Activated T-helper 17 cell treated with anti-CD3 and anti-CD28 coated beads, Interleukin-2, amount 50 U/mL, for 72 hours (primary cell): ENCODE measurements at places on chromosomes 6 and 20. TPM values are rescaled to one million over a fixed set of nuclear protein-coding genes. Genes with fewer than 3 reads are reported as not detected.

Gene RIMS1
- total RNA-seq = not detected

Gene LBP
- total RNA-seq = not detected

Gene PIGT
- total RNA-seq = 34.4 TPM

Gene TNF
- total RNA-seq = 199 TPM

Gene SLC4A11
- 2.0 TPM for total RNA-seq

Gene MYLK2
- total RNA-seq = 0.40 TPM

Gene GPLD1
- total RNA-seq = 0.79 TPM

Gene GINM1
- 10.4 TPM for total RNA-seq

Gene RNF217
- 1.7 TPM for total RNA-seq

Gene SAMD5
- total RNA-seq = not detected

GRCh38 chr6:135289816-135290215 lies 108.7 kb downstream of the MYB start:
- no peak for ATAC-seq

DNA sequence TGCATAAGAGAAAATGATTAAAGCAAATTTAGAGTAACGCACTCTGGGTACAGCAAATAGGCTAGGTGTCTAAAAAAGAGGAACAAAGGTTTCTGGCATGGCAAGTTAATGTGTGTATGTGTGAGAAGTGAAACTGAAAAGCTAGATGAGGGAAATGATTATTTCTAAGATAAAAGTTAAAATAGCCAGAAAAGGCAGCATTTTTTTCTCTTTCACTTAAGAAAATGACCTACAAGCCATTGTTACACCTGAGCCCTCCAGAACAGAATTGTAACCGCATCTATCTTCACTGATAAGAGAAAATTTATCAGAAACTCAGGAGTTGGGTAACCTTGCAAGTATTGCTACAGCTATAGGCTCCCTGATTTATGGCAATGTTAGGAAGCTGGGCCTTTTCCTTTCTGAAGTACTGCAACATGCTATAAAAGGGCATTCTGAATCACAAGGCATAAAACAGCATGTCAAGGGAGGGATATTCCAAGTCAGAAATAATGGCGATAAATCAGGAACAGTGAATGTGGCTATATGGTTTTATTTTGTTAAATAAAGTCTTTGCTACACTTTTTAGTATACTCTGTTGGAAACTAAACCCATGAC lies 395.3 kb downstream of the TBC1D32 start:
- no peak for ATAC-seq

DNA sequence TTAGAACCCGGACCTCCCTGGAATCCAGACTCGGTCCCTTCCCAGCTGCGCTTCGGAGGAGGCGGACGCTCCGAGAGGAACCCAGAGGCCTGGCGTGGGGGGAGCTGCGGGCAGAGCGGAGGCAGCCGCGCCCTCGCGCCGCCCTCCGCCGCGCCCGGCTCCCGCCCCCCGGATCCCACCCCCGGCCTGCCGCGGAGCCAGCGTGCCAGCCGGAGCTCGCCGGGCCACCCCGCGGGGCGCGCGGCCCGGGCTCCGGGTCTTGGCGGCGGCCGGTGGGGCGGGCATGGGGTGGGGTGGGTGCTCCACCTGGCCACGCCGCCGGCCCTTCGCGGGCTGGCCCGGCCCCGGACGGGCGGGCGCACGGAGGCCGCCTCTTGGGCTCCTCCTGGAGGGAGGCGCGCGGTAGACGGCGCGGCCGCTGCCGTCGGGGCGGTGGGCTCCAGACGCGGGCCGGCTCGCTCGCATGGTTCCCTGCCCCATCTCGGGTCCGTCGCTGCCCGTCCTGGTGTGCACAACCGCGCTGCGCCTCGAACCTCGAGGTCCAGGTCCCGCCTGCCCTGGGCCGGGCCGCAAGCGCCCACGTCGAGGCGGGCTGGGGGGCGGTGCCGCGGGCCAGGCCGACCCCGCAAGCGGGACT lies 592 bp upstream of the CDYL start:
- ATAC-seq = peak; percentile 47

DNA sequence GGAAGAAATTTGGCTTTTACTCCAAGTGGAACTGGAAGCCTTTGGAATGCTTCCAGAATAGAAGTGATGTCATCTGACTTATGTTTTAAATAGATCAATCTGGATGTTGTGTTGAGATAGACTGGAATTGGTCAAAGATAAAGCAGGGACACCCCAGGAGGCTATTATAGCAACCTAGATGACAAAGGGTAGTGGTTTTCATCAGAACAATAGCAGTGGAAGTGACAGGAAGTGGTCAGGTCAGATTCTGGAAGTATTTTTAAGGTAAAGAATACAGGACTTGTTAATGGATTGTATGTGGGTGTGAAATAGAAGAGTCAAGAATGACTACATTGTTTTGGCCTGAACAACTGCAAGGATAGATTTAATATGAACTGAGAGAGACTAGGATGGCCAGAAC lies 191.4 kb downstream of the ADGRB3 start:
- no peak for ATAC-seq

DNA sequence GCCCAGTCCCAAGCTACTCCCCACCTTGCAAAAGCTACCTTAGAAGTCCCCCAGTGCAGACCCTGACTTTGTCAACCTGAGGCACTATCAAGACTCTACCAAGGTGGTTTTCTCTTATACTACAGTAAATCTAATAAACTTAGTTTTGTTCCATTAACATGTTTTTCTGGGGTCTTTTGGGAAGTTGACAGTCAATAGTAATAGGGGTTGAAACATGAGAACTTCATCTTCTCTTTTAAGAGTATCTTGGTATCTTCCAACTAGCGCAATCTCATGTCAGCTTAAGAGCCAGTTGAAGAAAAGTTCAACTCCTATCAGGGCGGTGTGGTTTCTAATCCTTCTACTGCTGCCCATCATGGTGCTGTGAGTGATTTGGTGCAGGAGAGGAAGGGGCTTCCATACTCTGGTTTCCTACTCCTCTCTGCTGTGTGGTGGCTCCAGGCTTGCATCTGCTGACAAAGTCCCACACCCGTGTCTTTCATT lies 164.2 kb downstream of the FOXA2 start:
- ATAC-seq = no peak

GRCh38 chr6:129263176-129263575 lies 380.2 kb downstream of the LAMA2 start:
- ATAC-seq = no peak

DNA sequence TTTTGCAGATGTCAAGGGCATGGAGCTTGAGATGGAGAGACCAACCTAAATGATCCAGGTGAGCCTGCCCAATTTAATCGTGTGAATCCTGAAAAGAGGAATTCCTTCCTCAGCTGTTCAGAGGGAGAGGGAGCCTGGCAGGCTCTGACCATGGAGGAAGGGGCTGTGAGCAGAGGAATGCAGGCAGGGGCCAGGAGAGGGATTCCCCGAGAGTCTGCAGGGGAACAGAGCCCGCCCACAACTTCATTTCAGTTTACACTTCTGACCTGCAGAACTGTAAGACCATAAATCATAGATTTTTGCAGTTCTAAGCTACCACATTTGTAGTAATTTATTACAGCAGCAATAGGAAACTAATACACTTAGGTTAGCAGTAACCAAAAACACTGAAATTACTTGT lies 164.1 kb downstream of the TBXT start:
- no peak for ATAC-seq

GRCh38 chr20:59177266-59178250 lies 13.9 kb downstream of the ZNF831 start:
- peak; percentile 87 for ATAC-seq

GRCh38 chr6:24855395-24856245 lies 56.9 kb upstream of the ARMH2 start:
- peak; percentile 52 for ATAC-seq

- no peak for ATAC-seq
Measured at GRCh38 chr6:7922596-7922995, 12.0 kb upstream of the TXNDC5 start.

- no peak for ATAC-seq
Measured at GRCh38 chr6:35454391-35455110, 2.4 kb downstream of the FANCE start.

DNA sequence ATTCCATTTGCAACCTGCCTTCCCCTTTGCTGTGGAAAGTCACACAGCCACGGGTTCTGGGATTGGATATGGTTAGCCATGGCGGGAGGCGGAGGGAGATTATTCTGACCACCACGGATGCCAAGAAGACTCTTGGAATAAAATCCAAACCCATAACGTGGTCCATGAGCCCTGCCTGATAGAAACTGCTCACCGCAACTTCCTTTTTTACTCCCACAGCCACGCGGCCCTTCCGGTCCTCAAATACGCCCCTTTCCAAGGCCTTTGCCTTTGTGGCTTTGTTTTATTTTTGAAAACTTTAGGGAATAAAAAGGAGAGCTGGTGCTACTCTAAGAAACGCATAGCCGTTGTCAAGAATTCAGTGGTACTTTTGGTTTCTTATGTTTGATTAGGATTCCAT lies 602.5 kb upstream of the CDH4 start:
- ATAC-seq = no peak

GRCh38 chr6:147618927-147619326 lies 110.4 kb downstream of the SAMD5 start:
- no peak for ATAC-seq

DNA sequence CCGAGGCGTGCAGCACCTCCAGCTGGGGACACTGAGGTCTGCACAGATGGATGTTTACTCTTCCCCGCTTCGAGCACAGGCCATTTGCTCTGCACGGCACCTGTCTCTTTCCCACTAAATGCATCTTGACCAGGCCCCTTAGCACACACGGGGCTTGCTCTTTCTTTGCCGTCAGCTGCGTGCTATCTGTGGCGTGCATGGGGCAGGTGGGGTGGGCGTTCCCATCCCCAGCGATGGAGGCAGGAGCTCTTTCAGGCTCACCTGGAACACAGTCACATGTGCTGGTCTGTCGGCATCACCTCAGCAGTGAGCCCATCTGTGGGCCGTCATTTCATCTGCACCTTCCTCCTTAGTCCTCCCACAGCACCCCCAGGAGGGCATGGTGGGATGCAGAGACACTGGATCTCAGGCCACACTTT lies 35.1 kb downstream of the RBM38 start:
- no peak for ATAC-seq

DNA sequence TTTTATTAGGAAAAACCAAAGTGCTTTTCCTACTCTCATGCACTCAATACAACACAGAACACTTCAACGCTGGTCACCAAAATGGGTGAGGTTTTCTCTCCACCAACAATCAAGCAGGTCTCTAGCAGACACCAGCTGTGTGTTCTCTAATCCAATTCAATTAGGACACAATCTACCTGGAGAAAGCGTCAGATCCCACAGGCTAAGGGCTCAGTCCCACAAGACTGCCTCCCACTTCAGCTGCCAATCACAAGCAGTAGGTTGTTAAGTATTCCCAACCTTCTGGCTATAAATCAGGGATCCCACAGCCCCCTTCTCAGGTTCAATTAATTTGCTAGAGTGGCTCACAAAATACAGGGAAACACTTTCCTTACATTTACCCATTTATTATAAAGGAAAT lies 47.7 kb downstream of the STMND1 start:
- no peak for ATAC-seq

DNA sequence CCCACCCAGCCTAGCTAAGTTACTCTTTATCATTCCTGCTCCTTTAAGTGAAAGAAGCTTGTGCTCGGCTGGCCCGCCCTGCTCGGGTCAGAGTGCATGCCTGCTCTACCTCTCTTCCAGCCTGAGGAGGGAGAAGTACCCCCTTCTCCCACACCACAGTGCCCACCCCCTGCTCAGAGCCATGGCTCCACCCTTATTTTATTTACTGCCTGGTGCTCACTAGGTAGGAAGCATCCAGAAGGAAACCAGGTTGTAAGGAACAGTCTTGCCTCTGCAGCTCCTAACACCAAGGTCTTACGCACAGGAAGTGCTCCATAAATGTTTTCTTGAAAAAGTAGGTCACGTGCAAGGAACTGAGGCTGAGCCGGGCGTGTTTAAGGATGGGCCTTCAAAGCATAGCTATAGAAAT lies 105.7 kb upstream of the SNX9 start:
- ATAC-seq = no peak

- no peak for ATAC-seq
Measured at GRCh38 chr20:37932919-37933318, 30.0 kb downstream of the VSTM2L start.

DNA sequence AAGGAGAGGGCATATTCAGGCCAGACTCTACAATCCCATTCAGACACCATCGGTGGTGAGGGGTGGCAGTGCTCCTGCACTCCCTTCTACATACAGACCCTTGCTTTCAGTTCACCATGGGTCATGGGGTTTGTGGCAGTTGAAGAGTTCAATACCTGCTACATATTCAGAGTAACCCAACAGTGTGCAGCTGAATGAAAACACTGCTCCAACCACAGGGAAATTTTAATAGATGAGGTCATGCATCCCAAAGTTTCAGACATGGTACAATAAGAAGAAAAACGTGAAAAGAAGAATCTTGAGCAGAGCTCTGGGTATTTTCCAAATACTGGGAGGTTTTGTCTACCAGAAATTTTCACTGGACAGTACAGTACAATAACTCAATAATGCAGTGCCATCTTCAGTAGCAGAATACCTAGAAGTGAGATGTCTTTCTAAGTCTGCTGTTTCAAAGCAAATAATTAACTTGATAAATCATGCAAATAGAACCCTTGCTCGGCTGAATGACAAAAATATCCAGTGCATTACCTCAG lies 162.1 kb downstream of the PTPRK start:
- no peak for ATAC-seq

DNA sequence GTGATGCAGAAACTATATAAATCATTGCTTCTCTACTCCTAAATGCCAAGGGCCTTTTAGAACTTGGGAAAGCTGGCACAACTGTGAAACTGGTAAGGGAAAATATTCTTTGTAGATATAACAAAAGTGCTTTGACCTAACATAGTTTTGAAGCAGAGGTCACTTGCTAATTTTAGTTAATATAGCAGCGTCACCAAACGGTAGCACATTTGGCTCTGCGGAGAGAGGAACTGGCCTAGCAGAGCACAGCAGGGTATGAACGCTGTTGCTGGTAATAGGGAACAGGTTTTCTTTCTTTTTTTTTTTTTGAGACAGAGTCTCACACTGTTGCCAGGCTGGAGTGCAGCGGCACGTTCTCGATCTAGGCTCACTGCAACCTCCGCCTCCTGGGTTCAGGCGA lies 67.4 kb downstream of the ECT2L start:
- no peak for ATAC-seq

DNA sequence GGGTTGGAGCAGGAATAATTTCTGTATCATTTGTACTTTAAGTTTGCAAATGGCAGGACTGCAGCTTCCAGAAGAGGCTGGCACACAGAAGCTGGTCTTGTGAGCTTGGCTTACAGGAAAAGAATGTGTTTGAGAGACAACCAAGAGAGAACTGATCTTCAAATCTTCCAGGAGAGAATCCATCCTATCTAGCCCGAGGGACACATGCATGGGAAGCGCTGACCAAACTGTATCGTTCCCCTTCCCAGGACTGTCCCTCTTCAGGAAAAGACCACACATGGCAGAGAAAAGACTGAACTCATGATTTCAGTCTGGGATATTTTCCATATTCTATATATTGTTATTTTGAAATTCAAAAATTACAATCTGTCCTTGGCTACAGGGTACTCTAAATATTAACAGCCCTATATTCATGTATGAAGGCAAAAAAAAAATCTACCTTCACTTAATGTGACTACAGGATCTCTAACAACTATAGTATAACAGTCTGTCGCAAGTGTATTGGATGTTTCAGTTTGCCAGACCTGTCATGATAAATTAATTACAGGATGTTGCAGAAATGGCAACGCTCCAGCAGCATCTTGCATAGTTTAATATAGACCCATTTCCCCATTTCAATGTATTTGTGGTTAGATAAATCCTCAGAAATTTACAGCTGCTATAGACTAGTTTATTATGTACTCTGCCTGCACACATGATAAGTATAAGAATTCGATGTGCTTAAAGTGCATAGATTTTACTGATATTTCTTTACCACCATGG lies 99.4 kb downstream of the MYB start:
- no peak for ATAC-seq
